ENCODE measurements at places on chromosomes 4 and X.

GRCh38 chr4:122692641-122693520 lies 39.6 kb upstream of the BBS12 start:
- DNase-seq: no peak

GRCh38 chr4:45475548-45475947 lies 648.3 kb downstream of the GABRG1 start:
- DNase-seq: no peak

- DNase-seq: no peak
These were observed 404 bp upstream of the GPRASP2 start for GRCh38 chrX:102711872-102712215.

GRCh38 chr4:142708231-142708630 lies 137.9 kb downstream of the INPP4B start:
- DNase-seq: no peak

GRCh38 chr4:76753814-76754213 lies 144.1 kb downstream of the SOWAHB start:
- no peak for DNase-seq

Data from ascending aorta (tissue), 2 donors.